Left renal pelvis (tissue), 4 donors: ENCODE measurements at places on chromosomes 3 and 15. TPM values are rescaled to one million over a fixed set of nuclear protein-coding genes. Genes with fewer than 3 reads are reported as not detected.

FANCD2OS gene
- not detected for polyA plus RNA-seq

CNTN4 gene
- 123 TPM for polyA plus RNA-seq

CIAO2A gene
- polyA plus RNA-seq: 90.3 TPM

MFN1 gene
- 55.7 TPM for polyA plus RNA-seq

CCR3 gene
- polyA plus RNA-seq: not detected

SOX14 gene
- not detected for polyA plus RNA-seq

CEP19 gene
- 5.1 TPM for polyA plus RNA-seq

GRCh38 chr3:33026267-33026666, 70.7 kb downstream of the GLB1 start:
- DNase-seq: no peak

- no peak for DNase-seq
Observed at GRCh38 chr3:65951836-65952505, 86.7 kb downstream of the MAGI1 start.

DNA sequence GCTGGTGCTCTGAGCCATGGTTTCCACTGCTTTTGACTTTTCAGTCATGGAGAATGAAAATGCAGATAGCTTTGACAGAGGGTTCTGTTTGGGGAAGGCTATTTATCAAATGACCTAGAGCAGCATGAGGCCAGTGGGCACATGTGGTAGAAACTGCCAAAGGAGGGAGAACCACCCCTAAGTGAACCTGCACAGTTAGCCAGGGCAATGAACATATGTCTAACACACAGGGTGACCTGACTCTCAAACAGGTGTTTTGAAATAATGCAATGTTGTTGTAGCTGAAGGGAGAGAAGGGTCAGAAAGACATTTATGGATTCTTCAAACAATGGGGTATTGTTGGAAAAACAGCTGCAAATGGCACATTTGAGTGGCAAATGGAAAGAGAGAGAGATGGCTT, 174.4 kb upstream of the FAM3D start:
- DNase-seq: no peak

DNA sequence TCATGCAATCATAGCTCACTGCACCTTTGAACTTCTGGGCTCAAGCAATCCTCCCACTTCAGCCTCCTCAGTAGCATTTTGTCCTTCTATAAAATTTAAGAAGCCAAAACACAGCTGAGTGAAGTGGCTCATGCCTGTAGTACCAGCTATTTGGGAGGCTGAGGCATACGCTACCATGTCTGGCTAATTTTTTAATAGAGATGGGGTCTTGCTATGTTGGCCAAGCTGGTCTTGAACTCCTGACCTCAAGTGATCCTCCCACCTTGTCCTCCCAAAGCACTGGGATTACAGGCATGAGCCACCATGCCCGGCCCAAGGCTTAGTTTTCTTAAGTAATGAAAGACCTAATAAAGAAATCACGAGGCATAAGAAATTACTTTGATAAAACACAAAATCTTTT, 14.7 kb upstream of the FNDC3B start:
- DNase-seq: no peak

DNA sequence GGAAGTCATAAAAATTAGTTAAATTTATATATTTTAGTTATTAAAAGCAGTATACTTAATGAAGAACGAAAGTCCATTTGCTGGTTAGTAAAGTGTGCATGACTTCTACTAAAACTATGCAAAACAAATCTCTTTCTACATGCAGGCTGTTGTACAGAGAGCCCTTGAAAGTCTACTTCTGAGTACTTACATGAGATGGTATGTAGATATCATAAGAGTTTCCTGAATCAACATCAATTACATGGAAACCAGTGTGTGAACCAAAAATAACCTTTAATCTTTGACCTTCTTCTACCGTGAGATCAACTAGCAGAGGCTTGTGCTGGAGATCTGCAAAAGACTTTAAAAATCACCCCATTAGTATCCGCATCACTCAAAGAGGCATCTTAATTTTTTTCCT, 42.1 kb upstream of the SLC2A2 start:
- no peak for DNase-seq

GRCh38 chr3:151596940-151597339, 136.1 kb upstream of the IGSF10 start:
- DNase-seq: no peak

DNA sequence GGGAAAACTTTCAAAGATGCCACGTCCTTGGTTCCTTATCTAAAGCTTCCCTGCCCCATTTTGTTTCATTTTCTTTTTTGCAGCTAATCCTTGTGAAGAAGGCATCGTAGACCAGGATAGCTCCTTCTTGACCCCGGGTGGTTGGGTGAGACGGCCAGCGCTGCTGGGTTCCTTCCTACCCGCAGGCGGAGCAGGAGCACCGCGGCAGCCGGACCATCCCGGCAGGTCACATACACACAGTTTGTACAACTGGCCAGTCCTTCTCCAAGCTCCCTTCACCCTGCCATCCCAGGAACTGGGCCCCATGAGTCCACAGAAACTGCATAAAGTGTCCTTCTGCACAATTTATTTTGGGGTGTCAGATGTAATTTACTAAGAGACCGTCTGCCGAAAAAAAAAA, 83.9 kb downstream of the MEGF11 start:
- no peak for DNase-seq

DNA sequence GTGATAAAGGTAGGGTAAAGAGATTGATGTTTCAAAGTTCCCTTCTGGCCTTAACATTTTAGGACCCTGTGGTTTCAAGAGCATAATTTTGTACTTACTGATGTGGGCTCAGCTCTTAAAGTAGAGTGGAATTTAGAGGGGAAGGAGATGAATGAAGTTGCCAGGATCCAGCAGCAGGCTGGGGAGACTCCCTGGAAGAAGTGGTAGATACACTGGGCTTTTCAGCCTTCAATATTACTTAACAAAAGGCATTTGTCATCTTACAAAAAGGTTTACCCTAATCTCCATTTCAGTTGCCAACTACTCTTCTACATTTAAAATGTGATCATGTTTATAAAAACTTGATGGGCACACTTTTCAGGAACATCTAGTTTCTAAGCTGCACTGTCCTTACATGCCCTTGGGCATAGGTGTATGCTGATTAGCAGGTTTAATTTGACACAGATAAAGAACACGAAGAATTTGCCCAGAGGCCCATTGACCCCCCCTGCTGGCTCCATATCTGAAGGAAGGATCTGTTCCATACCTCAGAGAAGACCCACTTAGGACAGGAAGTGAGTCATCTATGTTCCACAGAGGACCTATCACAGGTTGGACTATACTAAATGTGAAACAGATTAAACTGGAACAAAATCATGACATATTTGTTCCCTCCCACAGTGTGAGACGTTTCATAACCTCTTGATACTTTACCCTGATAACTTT, 93.0 kb upstream of the LPP start:
- no peak for DNase-seq

GRCh38 chr15:66789029-66790025, 87.3 kb downstream of the SMAD6 start:
- no peak for DNase-seq

GRCh38 chr3:188876370-188876769, 295.4 kb upstream of the TPRG1 start:
- no peak for DNase-seq

GRCh38 chr15:94070356-94071295, 160.7 kb upstream of the MCTP2 start:
- no peak for DNase-seq
